ENCODE measurements at places on chromosomes 3 and 15.

GRCh38 chr3:121228971-121229370 is 316.8 kb downstream of the POLQ start:
- DNase-seq: no peak

DNA sequence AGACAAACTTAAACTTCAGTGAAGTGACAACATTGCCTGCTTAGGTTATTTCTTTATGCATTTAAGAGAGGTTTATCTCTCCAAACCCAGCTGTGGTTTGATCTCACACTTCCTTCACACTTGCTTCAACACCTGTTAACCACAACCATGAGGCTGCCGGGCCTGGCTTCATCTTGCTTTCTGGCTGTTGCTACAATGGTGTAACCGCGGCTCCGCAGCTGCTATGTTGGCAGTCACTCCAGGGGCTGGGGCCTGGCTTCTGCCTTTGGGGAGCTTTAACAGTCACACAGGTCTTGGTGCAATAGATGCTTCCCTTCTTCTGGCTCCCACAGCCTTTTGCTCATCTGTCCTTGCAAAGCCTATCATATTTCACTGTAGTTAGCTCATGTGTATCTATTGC is 72.9 kb upstream of the MNS1 start:
- peak; percentile 16 for DNase-seq

GRCh38 chr3:25117005-25117593 is 311.0 kb upstream of the RARB start:
- DNase-seq: no peak

- DNase-seq: peak; percentile 69
Observed at GRCh38 chr15:68817304-68818065, 3.2 kb downstream of the ANP32A start.

GRCh38 chr3:51933471-51934138 is 8.1 kb downstream of the RRP9 start:
- DNase-seq: no peak

- DNase-seq: no peak
Observed at GRCh38 chr3:138300647-138301046, 29.0 kb downstream of the NME9 start.

- no peak for DNase-seq
Observed at GRCh38 chr15:84944311-84944710, 37.3 kb upstream of the PDE8A start.
